ENCODE measurements at places on chromosomes 11 and 22.

DNA sequence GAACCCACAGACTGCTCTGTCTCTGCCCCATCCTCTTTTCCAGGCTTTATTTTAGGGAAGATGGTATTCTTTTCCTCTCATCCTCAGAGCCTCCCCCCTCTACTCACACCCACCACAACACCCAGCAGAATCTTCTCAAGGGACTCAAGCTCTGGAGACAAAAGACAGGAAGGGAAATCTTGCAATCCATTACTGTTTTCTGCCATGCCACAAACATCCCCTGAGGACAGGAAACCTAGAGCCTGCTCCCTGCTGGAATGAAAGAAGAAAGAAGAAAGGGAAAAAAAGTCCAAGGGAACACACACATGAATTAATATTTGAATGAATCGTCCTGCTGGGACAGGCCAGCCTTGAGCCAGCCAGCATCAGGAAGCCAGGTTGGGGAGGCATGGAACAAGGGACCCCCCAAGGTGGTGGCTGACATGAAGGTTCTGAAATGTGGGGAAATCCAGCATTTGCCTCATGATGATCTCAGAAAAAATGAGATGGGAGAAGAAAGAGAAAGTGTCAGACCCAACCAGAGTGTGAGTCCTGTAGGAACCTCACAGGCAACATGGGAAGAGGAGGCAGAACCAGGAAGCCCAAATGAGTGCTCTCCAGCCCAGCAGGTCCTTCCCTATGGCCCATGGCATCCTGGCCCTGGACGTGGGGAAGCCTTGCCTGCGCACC, 34.0 kb downstream of the SLCO2B1 start:
- no peak for DNase-seq

GRCh38 chr11:104967534-104968354, 630 bp downstream of the CASP4 start:
- no peak for DNase-seq

GRCh38 chr11:94823102-94823732, 55.1 kb downstream of the AMOTL1 start:
- DNase-seq: no peak

GRCh38 chr11:94423507-94423906, 22.3 kb upstream of the GPR83 start:
- DNase-seq: no peak

DNA sequence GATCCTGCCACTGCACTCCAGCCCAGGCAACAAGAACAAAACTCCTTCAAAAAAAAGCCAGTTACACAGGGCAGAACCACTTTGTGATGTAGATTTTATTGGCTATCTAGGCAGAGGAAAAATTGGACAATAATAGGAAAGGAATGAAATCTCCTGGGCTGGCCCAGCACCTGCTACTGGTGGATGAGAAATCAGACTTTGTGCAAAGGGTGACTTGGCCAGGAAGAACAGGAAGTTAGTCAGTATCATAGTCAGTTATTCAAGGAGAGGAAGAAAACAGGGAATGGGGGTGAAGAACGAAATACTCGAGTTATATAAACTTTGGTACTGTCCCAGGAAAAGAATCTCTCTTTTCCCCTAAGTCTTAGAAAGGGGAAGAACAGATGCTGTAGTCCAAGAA, 11.0 kb upstream of the SPTBN2 start:
- no peak for DNase-seq

- DNase-seq: no peak
Measured at GRCh38 chr22:37604875-37605274, 3.8 kb upstream of the GGA1 start.
